ENCODE measurements at places on chromosomes 7 and 10. TPM values are rescaled to one million over a fixed set of nuclear protein-coding genes. Genes with fewer than 3 reads are reported as not detected.

Gene SAP25
- not detected for total RNA-seq

Gene PPP1R17
- total RNA-seq, result not detected

Gene LSM8
- 19.5 TPM for total RNA-seq

Gene CALHM1
- not detected for total RNA-seq

Gene CALHM2
- total RNA-seq, result 13.7 TPM

Gene FRA10AC1
- 4.7 TPM for total RNA-seq

DNA sequence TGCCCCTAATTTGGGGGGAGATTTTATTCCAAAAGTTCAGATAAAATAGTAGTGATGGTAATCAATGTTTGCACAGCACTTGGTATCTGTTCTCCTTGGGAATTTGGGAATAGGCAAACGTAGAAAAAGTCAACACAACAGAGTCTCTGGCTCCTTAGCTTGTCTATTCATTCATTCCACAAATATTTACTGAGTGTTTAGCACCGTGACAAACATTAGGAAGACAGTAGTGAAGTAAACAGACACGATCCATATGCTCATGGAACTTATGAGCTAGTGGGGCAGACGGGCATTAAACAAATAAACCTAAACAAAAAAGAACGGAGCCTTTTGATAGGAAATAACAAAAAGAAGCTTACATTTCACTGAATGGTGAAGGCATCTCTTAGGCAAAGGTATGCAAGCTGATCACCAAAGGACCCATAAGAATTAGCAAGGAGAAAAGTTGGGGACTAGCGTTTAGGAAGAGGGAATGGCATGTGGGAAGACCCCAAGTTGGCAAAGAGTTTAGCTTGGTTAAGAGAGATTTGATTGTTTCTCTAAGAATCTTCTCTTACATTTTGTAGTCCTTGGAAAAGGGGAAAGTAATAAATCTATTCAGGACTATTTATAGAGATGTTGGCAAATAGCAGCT lies 243.9 kb upstream of the NPY start:
- no peaks in the 10 kb centered on the region for H3K4me1 ChIP-seq
- no peak for DNase-seq
- no peak overlapping the region for H3K27ac ChIP-seq
- H3K27me3 ChIP-seq, result no peaks in the 10 kb centered on the region

GRCh38 chr7:38704041-38704547 lies 72.9 kb upstream of the AMPH start:
- no peak overlapping the region for H3K27ac ChIP-seq
- H3K36me3 ChIP-seq, result no peaks in the 10 kb centered on the region
- no peaks in the 10 kb centered on the region for H3K4me1 ChIP-seq

GRCh38 chr10:80474941-80475340 lies 20.8 kb downstream of the TSPAN14 start:
- DNase-seq, result no peak
- peaks cover 16% of the 10 kb centered on the region for H3K36me3 ChIP-seq
- no peak overlapping the region for H3K4me3 ChIP-seq
- peaks cover 66% of the 10 kb centered on the region for H3K4me1 ChIP-seq
- peak overlapping the region; percentile 88 for H3K27ac ChIP-seq
- no peaks in the 10 kb centered on the region for H3K27me3 ChIP-seq

DNA sequence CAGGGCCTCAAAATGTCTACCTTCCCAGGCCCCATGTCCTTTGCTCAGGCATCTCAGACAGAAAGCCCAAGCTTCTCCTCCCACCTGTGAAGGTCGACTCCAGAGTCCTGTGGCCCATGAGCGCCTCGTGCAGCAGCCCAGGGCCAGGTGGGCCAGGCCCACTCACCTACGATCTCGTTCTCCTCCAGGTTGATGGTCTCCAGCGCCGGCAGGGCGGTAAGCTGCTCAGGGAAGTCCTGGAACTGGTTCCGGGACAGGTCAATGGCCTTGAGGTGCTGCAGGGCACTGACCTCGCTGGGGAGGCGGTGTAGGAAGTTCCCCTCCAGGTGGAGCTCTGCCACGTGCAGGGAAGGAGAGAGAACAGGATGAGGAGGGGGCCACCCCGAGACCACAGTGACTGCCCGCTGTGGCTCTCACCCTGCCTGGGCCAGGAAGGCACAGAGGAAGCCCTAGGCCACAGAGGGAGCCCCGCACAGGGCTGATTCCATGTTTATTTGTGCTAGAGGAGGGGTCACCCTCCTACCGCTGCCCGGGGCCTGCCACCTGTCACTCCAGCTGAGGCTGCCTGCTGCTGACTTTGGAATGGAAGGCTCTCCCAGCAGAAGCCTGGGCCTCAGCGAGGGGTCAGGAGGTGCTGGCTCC lies 40.0 kb upstream of the NPFFR1 start:
- no peaks in the 10 kb centered on the region for H3K27me3 ChIP-seq
- DNase-seq, result peak; percentile 72
- H3K27ac ChIP-seq, result no peak overlapping the region

DNA sequence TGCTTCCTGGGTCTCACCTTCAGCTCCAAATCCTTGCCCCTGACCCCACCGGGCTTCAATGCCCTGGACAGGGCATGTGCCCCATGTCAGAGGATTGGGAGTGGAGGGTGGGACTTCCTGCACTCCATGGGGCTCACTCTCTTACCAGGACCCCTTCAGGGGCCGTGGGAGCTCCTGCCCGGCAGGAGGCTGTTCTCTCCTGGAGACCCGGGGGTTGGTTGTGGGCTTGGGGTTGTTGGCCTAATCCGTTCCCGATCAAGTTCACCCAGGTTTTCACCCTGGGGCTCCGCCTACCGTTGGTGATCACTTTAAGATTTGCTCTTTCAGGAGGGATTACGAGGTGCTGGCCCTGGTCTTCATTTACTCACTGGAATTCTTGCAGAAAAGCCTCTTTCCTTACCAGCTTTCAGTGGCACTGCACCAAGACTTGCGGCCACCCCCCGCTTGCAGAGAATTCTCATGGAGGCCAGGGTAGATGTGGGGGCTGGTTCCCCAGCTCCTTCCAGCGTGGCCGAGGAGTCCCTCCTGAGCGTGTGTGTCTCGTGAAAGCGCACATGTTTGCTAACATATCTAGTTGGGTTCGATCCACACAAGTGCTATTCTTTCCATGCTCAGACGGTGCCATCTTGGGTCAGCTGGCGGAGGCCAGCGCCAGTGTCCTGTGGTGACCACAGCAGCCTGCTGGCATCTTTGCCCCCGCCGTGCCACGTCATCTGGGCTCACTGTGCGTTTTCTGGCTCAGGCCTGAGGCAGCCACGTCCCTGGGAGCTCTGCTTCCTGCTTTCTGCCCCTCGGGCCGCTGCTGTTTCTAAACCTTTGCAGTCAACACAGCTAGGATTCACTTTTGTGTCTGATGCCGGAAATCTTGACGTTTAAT lies 15.6 kb downstream of the PWWP2B start:
- no peak overlapping the region for H3K4me3 ChIP-seq
- H3K27ac ChIP-seq, result peak overlapping the region; percentile 86
- H3K4me1 ChIP-seq, result peaks cover 90% of the 10 kb centered on the region

GRCh38 chr7:11950281-11950680 lies 118.3 kb upstream of the THSD7A start:
- DNase-seq, result no peak
- H3K4me3 ChIP-seq, result no peak overlapping the region

- H3K4me3 ChIP-seq, result no peak overlapping the region
- no peak for DNase-seq
- H3K27me3 ChIP-seq, result no peaks in the 10 kb centered on the region
- no peaks in the 10 kb centered on the region for H3K4me1 ChIP-seq
- no peaks in the 10 kb centered on the region for H3K36me3 ChIP-seq
- H3K27ac ChIP-seq, result no peak overlapping the region
Measured at GRCh38 chr10:19077276-19077675, 28.7 kb downstream of the MALRD1 start.

DNA sequence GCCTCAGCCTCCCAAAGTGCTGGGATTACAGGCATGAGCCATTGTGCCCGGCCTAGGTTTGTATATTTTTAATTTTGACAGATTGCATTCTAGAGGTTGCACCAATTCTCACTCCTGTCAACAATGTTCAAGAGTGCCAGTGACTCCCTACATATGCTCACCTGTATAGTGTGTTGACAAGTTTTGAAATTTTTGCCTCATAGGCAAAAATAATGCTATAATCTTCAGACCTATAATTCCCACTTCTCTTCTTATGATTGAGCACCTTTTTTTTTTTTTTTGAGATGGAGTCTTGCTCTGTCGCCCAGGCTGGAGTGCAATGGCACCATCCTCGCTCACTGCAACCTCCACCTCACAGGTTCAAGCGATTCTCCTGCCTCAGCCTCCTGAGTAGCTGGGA lies 139.7 kb downstream of the EVX1 start:
- H3K4me3 ChIP-seq, result no peak overlapping the region
- H3K27me3 ChIP-seq, result peaks cover 5% of the 10 kb centered on the region
- no peaks in the 10 kb centered on the region for H3K4me1 ChIP-seq
- no peak overlapping the region for H3K27ac ChIP-seq

DNA sequence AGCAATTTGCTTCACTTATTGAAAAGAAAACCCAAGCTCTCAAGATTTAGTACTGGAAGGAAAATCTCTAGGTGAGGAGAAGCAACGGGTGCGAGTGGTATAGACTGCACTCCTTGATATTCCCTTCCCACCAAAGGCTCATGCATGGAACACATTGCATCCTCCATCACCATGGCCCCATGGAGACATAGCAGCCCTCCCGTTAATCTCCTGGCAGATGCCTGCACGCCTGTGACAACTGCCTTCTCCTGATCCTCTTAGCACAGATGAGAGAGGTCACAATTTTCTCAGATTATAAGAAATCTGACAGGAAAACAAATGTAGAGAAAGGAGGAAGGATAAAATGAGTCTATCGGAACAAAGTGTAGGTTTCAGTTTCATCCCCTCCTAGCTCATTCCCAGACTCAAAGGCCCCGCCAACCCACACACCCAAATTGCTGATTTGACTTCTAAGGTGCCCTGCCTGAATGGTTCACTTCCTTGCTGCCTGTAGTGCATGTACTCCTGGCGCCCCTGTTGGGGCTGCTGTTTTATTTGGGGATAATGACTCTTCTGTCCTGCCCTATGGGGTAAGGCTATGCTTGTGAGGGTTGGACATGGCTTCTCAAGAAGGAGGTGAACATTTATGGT lies 50.0 kb downstream of the PLXNA4 start:
- H3K4me3 ChIP-seq, result no peak overlapping the region
- no peaks in the 10 kb centered on the region for H3K36me3 ChIP-seq

GRCh38 chr7:69213878-69214277 lies 384.4 kb upstream of the AUTS2 start:
- H3K27me3 ChIP-seq, result no peaks in the 10 kb centered on the region
- no peaks in the 10 kb centered on the region for H3K36me3 ChIP-seq
- no peak overlapping the region for H3K27ac ChIP-seq
- H3K4me3 ChIP-seq, result no peak overlapping the region

GRCh38 chr10:103125323-103126267 lies 67.5 kb downstream of the NT5C2 start:
- peaks cover 4% of the 10 kb centered on the region for H3K36me3 ChIP-seq
- no peak overlapping the region for H3K4me3 ChIP-seq
- no peak for DNase-seq
- peaks cover 18% of the 10 kb centered on the region for H3K4me1 ChIP-seq
- H3K27ac ChIP-seq, result no peak overlapping the region
- no peaks in the 10 kb centered on the region for H3K27me3 ChIP-seq

DNA sequence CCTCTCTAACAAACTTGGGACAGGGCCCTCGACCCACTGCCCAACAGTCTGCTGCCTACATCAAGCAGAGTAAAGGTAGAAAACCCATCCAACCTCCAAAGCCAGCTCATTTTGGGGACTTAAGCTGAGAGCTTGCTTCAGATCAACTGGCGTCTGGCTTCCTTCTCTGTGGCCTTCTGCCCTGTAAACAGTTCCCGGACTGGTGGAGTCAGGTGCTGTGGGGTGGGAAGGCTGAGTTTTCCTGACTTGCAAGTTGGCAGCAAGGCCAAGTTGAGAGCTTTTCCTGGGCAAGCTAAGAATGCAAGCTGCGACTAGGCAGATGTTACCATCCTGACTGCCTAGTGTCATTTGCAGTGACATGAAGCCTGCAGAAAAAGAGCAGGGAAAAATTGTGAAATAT lies 3.7 kb downstream of the GALNT17 start:
- H3K4me3 ChIP-seq, result no peak overlapping the region
- no peaks in the 10 kb centered on the region for H3K36me3 ChIP-seq
- peaks cover 17% of the 10 kb centered on the region for H3K4me1 ChIP-seq
- no peak overlapping the region for H3K27ac ChIP-seq

DNA sequence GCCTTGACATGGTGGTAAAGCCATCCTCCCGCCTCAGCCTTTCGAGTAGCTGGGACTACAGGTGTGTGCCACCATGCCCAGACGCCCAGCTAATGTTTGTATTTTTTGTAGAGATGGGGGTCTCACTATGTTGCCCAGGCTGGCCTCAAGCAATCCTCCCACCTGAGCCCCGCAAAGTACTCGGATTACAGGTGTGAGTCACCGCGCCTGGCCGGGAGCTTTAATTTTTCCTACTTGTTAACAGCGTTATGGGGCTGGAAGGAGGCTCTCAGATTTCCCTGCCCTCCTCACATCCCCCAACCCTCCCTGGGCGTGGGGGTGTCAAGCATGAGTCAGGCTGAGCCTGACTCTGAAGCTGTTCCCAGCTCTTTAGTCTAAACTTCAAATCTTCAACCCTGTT lies 8.3 kb downstream of the ALKBH4 start:
- H3K27me3 ChIP-seq, result no peaks in the 10 kb centered on the region
- H3K27ac ChIP-seq, result no peak overlapping the region
- peaks cover 44% of the 10 kb centered on the region for H3K36me3 ChIP-seq
- DNase-seq, result no peak
- H3K4me1 ChIP-seq, result peaks cover 4% of the 10 kb centered on the region
